ENCODE measurements at places on chromosomes 1 and 21. TPM values are rescaled to one million over a fixed set of nuclear protein-coding genes. Genes with fewer than 3 reads are reported as not detected.

CFHR4 gene
- not detected for total RNA-seq

AADACL4 gene
- not detected for total RNA-seq

DNAJB4 gene
- total RNA-seq, result 36.5 TPM

- peak; percentile 85 for DNase-seq
These were observed 1.1 kb downstream of the PSRC1 start for GRCh38 chr1:109281680-109282496.

DNA sequence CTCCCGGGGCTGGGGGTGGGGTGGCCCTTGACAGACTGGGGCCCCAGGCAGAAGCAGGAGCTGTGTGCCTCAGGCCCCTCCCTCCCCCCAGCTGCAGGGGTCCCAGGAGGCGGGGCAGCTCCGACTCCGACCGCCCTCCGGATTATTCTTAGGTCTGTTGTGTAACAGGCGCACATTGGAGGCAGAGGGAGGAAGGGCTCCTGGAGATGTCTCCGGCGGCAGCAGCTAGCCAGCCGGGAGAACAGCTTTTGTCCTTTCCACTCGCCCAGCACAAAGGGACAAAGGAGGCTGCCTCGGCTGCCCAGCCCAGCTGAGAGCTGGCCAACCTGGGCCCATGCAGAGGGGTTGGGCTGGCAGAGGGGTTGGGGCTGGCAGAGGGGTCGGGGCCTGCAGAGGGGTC lies 29.7 kb upstream of the PLCH2 start:
- no peak for DNase-seq

SPRR2G gene
- total RNA-seq, result not detected

- DNase-seq, result no peak
These were observed 115.4 kb upstream of the HOOK1 start for GRCh38 chr1:59699227-59699847.

GRCh38 chr1:83027511-83027910 lies 971.4 kb downstream of the TTLL7 start:
- DNase-seq, result no peak

DNA sequence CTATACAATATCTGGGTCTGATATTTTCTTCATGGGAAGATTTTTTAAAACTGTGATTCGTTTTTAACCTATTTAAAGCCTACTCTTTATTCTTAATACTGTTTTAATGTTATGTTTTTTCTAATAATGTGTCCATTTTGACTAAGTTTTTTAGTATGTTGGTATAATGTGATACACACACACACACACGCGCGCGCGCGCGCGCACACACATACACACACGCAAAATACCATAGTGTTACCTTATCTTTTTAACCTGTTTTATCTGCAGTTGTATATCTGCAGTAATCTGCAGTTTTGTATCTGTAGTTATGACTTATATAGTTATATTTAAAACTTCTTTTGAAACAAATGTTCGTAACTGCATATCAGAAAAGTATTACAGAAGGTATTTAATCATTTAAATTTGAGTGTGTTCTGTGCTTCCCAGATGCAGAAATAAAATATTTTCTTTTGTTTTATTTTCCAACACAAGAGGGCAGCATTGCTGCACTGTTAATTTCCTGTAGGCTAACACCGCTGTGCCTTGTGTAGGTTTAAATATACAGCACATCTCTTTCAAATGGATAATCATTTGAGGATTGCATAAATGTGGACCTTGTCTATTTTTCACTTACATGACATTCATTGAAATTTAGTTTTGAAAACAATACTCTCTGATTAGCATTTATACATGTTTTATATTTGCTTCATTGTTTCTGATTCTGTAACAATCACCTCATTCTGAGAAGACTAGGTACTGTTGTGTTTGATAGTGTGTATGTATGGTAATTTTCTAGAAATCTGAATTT lies 166.1 kb downstream of the PDE4B start:
- DNase-seq, result peak; percentile 22

SLC45A3 gene
- total RNA-seq, result 1.1 TPM

SYNC gene
- total RNA-seq, result 129 TPM

GRCh38 chr1:18411820-18412641 lies 68.7 kb upstream of the KLHDC7A start:
- no peak for DNase-seq

SLC30A7 gene
- total RNA-seq, result 86.3 TPM

DNA sequence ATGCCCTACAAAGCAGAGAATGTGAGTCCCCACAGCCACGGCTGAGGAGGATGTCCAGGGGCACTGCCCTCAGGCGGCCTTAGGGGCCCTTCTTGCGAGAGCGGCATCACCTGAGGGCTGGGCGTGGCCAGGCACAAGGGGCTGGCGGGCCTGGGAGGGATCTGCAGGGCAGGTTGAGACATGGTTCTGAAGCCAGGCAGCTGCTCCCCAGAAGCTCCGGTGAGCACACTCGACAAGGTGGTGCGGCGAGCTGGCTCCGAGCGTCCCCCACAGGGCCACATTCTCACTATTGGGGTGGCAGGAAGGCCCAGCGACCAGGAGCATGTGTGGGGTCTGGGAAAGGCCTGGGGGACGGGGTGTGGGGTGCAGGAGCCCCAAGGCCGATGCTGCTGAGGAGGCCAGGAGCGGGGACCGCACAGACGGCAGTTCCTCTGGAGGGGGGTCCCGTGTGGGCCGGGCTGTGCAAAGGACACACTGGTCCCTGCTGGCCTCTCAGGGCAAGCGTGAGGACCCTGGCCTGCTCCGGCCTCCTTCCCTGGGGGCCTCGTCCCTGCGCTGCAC lies 47.2 kb downstream of the MORN1 start:
- peak; percentile 32 for DNase-seq

- no peak for DNase-seq
These were observed 7.0 kb upstream of the SOX13 start for GRCh38 chr1:204065986-204066300.

PCSK9 gene
- 6.5 TPM for total RNA-seq

- DNase-seq, result no peak
These were observed 179.0 kb downstream of the PTPRU start for GRCh38 chr1:29415156-29415830.

DNA sequence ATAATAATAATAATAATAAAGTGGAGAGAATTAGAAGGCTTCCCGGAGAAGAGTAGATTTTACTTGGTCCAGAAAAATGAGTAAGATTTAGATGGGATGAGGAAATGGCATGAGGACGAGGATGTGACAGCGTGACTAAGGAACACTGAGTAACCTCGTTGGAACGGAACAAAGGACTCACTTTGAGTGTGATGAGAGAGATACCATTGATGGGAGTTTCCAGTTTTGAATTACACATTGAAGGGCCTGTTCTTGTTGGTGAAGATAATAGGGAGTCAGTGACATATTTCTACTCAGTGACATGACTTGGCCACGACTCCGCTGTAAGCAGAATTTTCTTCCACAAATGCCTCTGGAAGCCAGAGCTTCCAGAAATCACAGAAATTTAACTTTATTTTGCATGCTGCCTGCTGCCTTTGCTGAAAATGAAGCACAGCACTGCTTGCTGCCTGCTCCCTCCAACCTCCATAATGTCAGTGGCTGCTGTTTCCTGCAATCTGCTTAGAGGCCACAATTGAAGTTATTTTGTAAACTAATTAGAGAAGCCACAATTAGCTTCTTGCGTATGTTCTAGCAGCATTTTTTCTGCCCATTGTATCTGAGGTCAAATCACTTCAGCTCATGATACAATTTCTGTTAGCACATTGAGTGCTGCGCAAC lies 33.7 kb upstream of the FBXO28 start:
- DNase-seq, result peak; percentile 38

- DNase-seq, result no peak
These were observed 15.7 kb upstream of the FMO3 start for GRCh38 chr1:171075041-171075440.

GRCh38 chr1:232353001-232353400 lies 276.9 kb downstream of the SIPA1L2 start:
- no peak for DNase-seq

DNA sequence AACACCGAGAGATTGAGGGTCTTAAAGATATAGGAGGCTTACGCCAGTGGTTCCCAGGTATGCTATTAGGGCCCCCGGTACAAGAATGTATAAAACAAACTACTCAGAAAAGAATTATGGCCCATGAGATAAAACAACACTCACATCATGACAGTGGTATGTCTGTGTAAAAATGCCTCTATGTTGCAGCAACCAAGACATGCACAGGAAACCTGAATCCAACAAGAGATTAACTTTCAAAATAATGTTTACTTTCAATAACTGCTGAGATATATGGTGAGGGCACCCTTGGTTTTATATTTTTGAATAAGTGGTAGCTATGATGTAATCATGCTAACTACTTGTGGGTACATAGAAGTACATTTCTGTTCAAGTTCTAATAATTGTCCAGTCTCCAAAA lies 74.9 kb downstream of the PUM1 start:
- DNase-seq, result no peak

DNA sequence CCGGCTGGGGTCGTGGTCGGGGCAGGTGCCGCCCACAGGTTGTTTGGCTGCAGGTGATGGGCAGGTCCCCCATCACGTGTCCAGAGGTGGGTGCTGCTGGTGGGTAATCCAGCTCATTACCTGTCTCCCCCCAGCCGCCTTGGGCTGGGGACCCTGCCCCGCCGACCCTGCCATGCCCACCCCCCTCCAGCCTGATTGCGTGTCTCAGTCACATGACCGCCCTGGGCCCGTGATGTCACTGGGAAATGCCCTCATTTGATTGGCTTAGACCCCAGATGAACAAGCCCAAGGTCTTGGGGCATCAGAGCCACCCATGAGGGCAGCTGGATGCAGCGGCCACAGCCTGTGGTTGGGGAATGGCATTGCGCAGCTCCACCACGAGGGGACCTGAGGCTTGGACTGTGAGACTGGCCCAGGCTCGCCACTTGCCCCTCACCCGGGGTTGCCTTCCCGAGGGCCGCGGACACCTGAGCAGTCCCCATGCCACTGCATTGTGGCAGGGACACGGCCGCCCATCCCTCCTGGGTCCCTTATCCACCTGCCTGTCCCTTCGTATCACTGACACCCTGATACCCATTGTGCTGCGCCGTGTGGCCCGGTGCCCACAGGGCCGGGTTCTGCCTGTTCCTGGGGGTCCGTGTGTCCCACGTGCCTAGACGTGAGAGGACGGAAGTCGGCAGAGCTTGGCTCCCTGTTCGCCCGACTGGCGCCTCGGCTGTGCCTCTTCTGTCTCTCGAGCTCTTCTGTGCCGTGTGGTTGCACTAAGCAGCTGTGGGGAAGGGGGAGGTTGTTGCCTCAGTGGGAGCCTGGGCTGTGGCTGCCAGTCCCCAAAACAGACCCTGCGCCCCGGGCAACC lies 68.0 kb downstream of the FAAP20 start:
- peak; percentile 62 for DNase-seq

GRCh38 chr21:32844653-32845436 lies 73.3 kb upstream of the PAXBP1 start:
- peak; percentile 82 for DNase-seq

ATP1A4 gene
- not detected for total RNA-seq

DNA sequence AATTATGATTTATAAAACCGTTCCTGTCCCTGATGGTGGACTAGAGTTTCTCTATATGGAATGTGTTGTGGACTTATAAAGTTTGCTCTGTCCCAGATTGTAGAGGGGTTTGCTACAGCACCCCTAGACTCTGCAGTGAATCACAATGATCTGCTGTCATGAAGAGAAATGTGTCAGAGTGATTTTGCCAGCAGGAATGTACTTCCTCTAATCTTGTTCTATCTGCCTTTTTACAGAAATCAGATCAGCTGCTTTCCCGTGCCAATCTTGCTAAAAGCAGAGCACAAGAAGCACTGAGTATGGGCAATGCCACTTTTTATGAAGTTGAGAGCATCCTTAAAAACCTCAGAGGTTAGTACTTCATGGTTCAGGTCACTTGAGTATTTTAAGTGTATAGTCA lies 52.0 kb downstream of the LAMC2 start:
- peak; percentile 54 for DNase-seq

DNA sequence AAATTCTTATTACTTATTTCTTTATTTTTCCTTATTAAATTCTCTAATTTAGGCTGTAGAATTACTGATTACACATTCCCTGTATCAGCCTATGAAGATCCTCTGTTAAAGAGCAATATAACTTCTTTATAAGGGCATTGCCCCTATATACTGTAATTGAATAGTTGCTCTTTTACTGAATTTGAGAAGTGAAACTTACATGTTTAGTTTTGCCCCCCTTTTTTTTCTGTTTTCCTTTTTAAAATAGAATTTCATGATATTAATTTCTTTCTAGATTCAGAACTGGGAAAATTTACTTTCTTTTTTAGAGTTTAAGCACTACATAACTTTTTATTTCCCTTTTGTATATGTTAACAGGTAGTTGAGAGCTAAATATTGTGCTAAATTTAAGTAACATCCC lies 29.5 kb upstream of the PGM1 start:
- DNase-seq, result no peak

MAN1C1 gene
- total RNA-seq, result 28.0 TPM

DNA sequence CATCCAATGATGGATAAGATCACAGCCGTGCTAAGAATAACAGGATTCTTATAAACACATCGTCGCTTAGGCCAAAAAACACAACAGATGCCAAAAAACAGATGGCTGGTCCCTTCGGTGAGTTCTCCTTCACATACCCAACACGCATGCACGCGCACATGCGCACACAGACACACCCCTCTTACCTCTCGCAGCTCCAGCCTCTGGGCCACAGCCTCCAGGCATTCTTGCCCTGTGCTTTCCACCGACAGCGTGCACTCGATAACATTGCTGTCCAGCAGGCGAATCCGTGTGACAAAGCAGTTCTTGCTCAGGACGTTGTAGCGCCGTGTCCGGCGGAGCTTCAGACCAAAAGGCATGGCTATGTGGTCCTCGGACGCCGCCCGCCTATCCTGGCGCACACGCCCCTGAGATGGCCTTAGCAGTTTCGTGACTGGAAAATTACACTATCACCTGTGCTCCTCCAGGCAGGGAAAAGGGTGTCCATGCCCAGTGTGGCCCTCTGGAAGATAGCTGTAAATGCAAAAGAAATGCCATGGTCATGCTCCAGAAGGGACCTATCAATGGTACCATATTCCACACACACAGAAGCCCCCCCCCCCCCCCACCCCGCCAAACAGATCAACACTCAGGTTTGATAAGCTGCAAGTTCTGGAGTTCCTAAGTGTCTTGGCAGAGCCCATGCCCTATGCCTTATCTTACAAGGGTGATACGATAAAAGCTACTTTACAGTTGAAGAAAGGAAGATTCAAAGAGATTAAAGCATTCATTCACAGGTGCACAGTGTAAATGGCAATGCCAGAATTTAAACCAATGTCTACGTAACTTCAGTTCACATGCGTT lies 86.7 kb downstream of the PTPN14 start:
- DNase-seq, result no peak

GRCh38 chr1:168285521-168285790 lies 4.8 kb downstream of the TBX19 start:
- no peak for DNase-seq

LENEP gene
- 0.88 TPM for total RNA-seq

DNA sequence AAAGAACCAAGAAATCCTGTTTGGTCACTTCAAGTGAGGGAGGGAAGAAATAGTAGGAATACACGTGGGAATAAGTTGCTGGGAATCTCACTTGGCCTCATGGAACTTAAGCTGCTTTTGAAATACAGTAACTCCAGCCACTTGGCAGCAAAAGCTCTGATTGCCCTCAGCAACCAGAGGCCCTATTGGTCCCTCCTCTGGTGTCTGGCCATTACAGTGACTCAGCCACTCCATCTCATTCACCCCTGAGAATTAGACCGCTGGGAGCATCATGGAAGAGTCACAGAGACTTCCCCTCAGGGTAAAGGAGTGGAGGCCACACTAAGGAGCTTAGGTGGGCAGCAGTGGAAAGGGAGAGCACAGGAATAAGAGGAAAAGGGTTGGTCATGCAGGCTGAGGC lies 99.6 kb downstream of the ELAVL4 start:
- DNase-seq, result no peak

Measured in osteoblast (primary cell).